ENCODE measurements at places on chromosomes 2 and 18. TPM values are rescaled to one million over a fixed set of nuclear protein-coding genes. Genes with fewer than 3 reads are reported as not detected.

Gene KHK
- total RNA-seq = 0.63 TPM

Gene STAT4
- total RNA-seq = 0.16 TPM

Gene HOXD1
- 0.06 TPM for total RNA-seq

Gene MOCOS
- not detected for total RNA-seq

Gene DNER
- total RNA-seq = 0.15 TPM

Gene HNMT
- total RNA-seq = 0.04 TPM

Gene RTP5
- not detected for total RNA-seq

Gene SLC9A4
- total RNA-seq = 0.04 TPM

Gene TMEM169
- total RNA-seq = 8.2 TPM

Gene PAX3
- total RNA-seq = 116 TPM

Gene SMYD5
- 40.2 TPM for total RNA-seq

Gene TUBB8B
- not detected for total RNA-seq

Gene IL36RN
- total RNA-seq = not detected

Gene KLHL41
- 26.1 TPM for total RNA-seq

Gene LHCGR
- not detected for total RNA-seq

Gene ONECUT2
- 1.9 TPM for total RNA-seq

Gene TMEM178A
- total RNA-seq = 0.14 TPM

Gene PSMA8
- total RNA-seq = not detected

Gene CTDP1
- total RNA-seq = 8.8 TPM

Gene KCNS3
- total RNA-seq = 90.2 TPM

DNA sequence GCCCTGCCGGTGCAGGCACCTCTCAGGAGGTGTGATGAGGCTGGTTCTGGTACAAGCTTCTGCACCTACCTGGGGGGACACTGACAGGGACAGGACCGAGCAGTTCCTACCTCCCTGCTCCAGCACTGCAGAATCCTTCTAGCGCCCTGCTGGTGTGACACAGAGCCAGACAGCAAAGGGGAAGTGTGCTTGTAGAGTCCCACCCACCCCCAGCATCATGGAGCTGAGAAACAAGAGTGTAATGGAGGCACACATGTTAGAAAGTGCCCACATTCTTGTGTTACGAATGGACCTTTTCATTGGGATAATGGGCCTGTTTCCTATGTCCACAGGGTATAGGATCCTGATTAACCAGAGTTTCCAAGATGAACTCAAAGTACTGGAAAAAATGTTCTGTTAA is 38.3 kb downstream of the OXER1 start:
- no peak for DNase-seq

- no peak for DNase-seq
Observed at GRCh38 chr2:231299267-231299666, 96.2 kb upstream of the B3GNT7 start.

DNA sequence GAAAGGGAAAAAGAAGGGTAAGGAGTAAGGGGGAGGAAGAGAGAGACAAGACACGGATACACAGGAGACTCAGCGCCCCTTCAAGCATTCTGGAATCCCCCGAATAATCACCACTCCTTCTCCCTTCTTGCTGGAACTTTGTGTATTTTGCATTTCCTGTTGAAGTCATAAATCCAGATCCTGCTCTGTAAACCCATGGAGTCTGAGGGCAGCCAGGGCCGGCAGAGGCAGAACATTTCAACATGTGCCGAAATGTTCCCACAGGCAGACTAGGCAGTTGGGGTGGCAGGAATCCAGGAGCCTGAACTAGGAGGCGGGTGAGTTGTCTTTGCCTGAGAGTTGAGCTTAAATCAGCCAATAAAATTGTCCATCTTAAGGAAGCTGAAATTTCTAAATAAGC is 193.1 kb downstream of the SH3RF3 start:
- DNase-seq = no peak

GRCh38 chr2:119744335-119744939 is 15.3 kb upstream of the PTPN4 start:
- no peak for DNase-seq

DNA sequence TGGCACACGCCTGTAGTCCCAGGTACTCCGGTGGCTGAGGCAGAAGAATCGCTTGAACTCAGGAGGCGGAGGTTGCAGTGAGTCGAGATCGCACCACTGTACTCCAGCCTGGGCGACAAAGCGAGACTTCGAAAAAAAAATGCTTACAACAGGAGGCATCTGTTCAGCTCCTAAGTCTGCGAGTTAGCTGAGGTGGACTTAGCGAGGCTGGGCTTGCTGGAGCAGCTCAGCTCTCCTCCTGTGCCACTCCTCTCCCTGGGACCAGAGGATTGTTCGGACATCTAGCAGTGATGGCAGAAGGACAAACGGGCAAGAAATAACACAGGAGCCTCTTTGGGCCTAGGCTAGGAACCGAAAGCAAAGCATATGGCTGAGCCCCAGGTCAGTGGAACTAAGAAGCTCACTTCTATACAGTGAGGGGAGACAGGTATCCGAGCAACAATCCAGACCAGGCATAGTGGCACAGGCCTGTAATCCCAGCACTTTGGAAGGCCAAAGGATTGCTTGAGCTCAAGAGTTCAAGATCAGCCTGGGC is 260.1 kb downstream of the GLI2 start:
- DNase-seq = no peak

DNA sequence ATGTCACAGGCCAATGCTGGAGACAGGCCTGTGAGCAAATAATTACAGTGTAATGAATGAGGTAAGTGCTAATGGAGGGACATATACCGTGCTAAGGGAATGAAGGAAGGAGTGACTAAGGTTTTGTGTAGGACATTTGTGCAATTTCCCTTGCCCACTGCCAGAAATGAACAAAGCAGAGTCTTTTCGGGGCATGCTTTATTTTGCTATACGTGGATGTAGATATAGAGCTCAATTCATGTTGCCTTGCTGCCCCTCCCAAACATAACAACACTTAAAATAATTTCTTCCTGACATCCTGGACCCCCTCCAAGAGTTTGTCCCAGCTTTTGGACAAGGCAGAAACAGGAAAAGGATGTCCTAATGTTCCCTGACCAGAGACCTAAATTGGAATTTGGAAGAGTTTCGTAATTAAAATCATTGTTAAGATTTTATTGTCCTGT is 23.7 kb upstream of the CD28 start:
- DNase-seq = no peak

DNA sequence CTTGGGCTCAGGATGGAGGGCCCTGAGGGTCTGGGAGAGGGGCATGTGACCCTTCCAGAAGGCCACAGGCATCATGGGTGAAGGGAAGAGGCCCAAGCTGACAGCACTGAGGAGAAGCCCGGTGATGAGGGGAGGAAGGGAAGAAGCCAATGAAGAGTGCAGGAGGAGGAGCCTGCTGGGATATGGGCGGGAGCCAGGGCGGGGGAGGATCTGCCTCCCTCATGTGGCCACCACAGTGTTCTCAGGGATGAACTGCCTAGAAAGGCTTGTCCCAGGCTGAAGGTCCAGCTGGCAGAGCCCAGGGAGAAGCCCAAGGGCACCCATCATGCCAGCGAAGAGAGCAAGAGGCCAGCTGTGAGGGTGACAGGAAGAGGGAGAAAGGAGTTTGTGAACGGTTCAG is 24.6 kb upstream of the PLB1 start:
- DNase-seq = peak; percentile 39

DNA sequence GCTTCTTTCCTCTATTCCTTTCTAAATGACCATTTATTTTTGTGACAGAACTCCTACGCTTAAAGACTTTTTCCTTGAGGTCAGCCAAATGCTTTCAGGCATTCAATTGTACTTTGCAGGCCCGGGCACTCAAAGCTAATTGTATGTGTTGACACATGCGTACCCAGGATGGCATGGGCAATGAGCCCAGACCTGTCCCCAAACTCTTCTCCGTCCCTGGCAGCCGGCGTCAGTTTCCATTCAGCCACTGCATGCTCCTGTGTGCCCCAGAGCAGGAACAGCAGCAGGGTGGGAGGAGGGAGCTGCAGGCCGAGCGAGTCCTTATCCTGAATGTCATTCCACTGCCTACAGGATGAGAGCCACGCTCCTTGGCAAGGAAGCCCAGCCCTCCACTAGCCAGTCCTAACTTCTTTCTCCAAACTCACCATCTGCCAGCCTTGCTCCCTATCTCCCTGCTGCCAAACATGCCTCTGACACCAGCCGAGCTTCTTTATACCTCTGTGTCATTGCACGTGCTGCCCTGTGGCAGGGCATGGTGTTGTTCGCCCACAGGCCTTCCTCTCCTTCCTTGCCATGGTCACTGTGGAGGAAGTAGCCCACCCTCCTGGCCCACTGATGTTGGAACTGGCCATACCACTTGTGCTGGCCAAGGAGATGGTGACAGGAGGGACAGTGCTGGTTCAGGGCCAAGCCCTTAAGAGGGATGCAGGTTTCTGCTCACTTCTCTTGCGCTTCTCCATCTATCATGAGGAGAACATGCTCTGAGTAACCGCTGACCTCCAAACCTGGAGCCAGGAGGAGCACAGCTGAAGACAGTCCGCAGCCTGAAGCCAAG is 116.9 kb upstream of the FHL2 start:
- no peak for DNase-seq

DNA sequence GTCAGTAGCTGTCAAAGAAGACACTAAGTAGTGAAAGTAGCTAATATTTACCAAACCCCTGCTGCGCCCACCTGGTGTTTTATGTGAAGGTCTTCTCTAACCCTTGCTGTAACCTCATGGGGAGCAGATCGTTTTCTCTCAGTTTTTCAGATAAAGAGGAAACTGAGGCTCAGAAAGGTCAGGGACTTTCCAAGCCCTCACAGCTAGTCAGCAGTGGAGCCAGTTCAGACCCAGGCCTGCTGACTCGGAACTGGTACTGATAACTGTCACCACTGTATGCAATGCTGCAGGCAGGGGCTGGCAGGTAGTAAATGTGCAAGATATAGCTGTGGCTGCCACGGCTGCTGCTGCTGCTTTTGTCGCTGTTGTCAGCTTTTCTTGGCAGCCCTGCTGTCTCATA is 69.1 kb downstream of the LRRFIP1 start:
- no peak for DNase-seq

DNA sequence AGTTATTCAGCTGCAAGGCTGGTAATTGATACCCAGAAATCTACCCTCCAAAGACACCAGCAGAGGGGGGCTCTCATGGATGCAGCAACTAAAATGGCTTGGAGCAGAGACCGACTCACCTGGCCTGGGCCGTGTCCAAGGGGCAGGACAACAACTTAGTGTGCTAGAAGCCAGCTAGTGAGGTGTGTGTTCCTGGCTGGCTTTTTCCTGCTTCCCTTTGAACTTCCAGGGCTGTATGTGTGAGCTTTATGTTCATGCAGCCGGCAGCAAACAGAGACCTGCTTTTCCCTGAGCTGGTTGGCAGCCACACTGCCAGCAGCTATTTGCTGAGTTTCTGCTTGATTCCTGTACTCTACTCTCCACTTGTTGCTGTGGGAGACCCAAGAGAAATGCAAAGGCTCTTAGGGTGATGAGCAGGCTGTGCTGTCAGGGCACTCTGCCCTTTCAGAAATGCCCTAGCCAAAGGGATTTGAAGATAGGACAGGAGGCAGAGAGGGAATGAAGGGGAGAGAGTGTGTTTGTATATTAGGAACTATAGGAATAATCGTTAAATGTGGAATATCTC is 23.7 kb upstream of the GRP start:
- DNase-seq = no peak

DNA sequence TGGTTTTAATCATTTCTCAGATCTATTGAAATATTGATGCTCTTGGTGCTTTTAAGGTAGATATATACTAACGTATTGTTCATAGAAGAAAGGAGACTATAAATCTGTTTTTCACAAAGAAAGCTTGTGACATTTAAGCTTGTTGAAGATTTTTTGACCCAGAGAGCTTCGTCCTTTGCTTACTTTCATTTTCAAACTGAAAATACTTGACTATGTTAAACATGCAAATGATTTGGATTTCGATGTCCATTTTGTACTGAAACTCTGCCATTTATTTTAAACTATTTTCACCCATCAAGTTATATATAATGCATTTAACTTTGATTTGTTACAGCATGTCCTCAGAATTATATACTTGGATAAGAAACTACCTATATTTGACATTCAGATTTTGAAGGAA is 85.2 kb downstream of the SLC4A10 start:
- DNase-seq = no peak

DNA sequence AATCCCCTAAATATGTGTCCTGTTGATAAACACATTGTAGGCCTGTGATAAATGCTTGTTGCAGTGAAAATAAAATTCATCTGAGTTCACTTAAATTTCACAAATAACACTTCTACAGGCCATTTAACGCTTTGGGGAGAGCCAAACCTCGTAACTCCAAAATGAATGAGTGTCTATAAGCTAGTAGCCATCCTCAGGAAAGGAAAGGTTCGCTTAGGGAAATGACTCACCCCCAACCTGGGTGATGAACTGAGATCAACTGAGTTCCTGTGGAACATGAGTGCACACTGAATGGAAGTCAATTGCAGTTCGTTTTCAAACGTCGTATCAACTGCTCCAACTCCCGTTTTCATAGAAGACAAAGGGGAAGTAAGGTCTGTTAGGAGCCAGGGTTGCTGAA is 527.6 kb upstream of the ID2 start:
- DNase-seq = no peak

GRCh38 chr18:59707306-59707705 is 10.1 kb upstream of the CCBE1 start:
- DNase-seq = no peak

- peak; percentile 36 for DNase-seq
Observed at GRCh38 chr2:161122772-161123530, 37.3 kb upstream of the TANK start.

- no peak for DNase-seq
Observed at GRCh38 chr2:214830794-214831346, 21.4 kb upstream of the BARD1 start.

GRCh38 chr2:11129598-11130449 is 25.4 kb upstream of the SLC66A3 start:
- no peak for DNase-seq

Measured in SJCRH30 (cell line).